IgD-negative memory B cell (primary cell): ENCODE measurements at places on chromosomes 4 and X. TPM values are rescaled to one million over a fixed set of nuclear protein-coding genes. Genes with fewer than 3 reads are reported as not detected.

The SLC4A4 gene
- not detected for polyA plus RNA-seq

The HSD17B13 gene
- not detected for polyA plus RNA-seq

The KLF8 gene
- polyA plus RNA-seq: 13.6 TPM

The PIR gene
- polyA plus RNA-seq: not detected

The BMX gene
- polyA plus RNA-seq: not detected

The CT45A10 gene
- polyA plus RNA-seq: not detected

The POU3F4 gene
- not detected for polyA plus RNA-seq

The NSUN7 gene
- polyA plus RNA-seq: 1.1 TPM

The EXOC1L gene
- polyA plus RNA-seq: not detected

The CAMK2D gene
- 14.2 TPM for polyA plus RNA-seq

The TEX11 gene
- polyA plus RNA-seq: not detected

The APLN gene
- polyA plus RNA-seq: not detected

The PCDH7 gene
- not detected for polyA plus RNA-seq

The CXCL3 gene
- not detected for polyA plus RNA-seq

The MAGEB10 gene
- polyA plus RNA-seq: not detected

The PCDH19 gene
- not detected for polyA plus RNA-seq

The PACRGL gene
- polyA plus RNA-seq: 3.1 TPM
